Stimulated activated CD8-positive, alpha-beta memory T cell treated with anti-CD3 and anti-CD28 coated beads, Interleukin-7, amount 100 ng/mL, for 4 hours (primary cell): ENCODE measurements at places on chromosomes 12 and 14.
A peak's percentile ranks its signal among the peaks of the same experiment; 100 is the strongest.

GRCh38 chr12:112325622-112326207 lies 56.5 kb downstream of the HECTD4 start:
- no peak for DNase-seq

DNA sequence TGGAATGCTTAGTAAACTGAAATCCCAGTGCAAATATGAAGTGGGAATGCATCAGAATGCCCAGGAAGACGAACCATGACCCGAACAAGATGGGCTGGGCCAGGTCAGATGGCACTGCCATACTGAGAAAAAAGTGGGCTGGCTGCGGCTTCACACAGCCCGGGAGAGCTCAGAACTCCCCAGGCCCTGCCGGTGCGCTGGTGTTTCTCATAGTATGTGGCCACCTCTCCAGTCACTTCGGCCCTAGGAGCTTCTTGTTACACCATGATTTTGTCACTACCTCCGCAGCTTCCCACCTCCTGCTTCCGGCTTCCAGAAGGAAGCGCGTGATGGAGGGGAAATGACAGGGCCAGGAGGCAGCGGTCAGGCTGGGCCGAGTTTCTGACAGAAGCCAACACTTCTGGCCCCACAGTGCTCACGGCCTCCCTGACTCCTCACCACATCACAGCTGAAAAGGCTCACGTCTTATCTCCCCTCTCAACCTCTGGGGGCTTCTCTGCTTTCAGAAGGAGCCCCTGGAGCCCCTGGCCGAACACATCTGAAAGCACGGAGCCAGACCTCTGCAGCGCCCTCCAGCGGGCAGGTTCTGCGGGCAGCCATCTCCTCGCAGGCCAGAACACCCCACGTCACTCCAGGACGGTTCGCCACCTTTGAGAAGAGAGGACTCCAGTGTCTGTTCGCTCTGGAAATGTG lies 30.7 kb downstream of the DAD1 start:
- DNase-seq = peak; percentile 60

- no peak for DNase-seq
These were observed 237.8 kb upstream of the LRIG3 start for GRCh38 chr12:59158066-59158465.

DNA sequence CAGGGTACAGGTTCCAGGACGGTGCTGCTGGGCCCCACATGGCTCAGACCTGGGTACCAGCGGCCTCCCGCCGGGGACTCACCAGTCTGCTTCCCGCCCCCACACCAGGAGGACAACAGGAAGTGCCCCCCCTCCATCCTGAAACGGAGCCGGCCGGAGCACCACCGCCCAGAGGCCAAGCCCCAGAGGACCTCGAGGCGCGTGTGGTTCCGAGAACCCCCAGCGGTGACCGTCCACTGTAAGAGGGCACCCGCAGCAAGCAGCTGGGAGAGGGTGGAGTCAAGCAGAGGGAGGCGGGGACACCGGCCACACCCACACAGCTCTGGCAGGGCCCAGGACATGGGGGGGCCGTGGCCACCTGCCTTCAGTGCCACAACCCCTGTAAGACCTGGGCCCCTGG lies 8.1 kb downstream of the C14orf180 start:
- DNase-seq = no peak

DNA sequence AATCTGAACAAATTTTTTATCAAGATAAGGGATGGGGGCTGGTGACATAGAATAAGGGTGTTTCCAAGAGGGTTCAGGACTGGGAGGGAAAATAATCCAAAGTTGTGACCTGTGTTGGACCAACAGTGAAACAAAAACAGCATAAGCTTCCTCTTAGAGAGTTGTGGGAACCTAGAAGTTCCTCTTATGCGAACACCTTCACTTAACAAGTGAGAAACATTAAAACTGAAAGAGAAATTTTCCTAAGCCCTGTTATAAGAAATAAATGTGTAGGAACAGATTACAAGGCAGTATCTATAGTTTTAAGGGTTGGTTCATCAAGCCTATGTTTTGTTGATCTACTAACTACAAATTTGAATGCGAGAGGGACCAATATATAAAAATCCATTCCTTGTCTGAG lies 58.4 kb downstream of the LLPH start:
- DNase-seq = no peak

GRCh38 chr14:47153746-47154145 lies 502.2 kb upstream of the RPL10L start:
- DNase-seq = no peak

DNA sequence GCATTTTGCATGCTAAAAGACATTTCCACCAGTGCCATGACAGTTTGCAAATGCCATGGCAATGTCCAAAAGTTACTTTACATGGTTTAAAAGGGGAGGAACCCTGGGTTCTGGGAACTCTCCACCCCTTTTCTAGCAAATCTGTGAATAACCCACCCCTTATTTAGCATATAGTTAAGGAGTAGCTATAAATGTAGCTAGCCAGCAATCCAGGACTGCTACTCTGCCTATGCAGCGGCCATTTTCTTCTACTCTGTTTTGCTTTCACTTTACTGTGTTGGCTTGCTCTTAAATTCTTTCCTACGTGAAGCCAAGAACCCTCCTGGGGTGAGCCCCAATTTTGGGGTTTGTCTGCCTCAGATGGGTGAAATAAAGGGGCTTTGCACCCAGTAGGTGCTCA lies 141.0 kb downstream of the PTPN11 start:
- DNase-seq = no peak

GRCh38 chr14:77641534-77642341 lies 25.3 kb upstream of the SPTLC2 start:
- DNase-seq = peak; percentile 42

DNA sequence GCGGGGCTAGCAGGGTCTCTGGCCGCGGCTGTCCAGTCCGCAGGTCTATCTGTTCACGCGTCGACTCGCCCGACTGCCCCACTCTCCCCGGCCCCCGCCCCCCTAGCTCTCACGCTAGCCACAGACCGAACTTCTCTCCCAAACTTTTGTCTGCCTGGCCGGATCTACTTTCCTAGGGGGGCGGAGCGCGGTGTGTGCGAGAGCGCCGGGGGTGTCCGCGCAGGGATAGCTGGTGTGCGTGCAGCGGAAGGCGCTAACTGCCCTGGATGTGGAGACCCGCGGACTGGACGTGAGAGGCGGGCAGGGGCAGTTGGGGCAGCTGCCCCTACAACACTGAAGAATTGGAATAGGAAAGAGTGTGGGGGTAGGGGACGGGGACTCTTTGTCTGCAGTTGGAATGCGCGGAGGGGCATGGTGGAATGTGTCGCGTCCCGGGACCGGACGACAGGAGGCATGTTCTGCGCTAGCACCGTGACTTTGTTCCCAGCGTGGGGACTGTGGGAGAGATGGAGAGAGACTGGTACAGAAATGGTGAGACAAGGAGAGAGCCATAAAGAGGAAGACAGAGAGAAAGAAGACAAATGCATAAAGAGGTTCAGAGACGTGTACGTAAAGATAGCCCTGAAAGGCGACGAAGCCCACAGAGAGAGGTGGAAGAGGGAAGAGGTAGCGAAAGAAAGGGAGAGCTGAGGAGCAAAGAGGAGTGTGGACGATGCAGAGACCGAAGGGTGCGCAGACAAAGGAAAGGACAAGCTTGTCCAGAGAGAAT lies at the start of gene AJUBA:
Gene AJUBA, minus strand, starts transcription at position 75 of the 769 bp plus-strand sequence. CDS start 285 bp downstream, outside the sequence.
- peak; percentile 39 for DNase-seq

DNA sequence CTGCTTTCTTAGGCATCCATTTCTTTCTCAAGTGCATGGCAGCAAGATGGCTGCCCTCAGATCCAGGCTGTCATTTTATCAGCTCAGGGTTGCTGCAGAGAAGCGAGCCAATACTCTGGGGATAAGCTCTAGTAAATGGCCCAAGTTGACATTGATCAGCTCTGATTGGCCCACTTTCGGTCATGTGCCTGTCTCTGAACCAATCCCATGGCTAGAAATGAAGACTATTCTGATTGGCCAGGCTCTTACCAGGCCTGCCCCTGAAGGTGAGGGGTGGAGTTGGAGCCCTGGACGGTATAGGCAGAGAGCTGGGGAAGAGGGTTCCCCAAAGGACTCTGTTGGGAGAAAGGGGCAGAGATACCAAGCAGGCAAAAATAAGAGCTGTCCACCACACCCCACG lies 41.4 kb downstream of the MYO1H start:
- no peak for DNase-seq

DNA sequence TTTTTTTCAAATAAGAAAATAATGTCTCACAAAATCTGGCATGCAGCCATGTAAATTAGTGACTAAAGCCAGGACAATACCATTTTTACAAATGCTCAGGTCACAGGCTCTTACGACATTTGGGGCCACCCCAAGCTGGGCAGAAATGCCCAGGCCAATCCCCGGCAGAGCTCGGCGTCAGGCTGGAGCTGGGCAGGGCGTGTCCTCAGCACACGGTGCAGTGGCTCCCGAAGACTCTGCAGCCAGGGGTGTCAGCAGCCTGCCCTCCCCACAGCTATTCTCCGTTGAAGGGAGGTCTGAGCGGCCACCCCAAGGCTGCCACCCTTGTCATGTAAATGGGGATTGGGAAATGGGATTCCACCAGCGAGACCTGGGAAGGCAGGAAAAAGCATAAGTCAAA lies 158.6 kb downstream of the DICER1 start:
- no peak for DNase-seq

DNA sequence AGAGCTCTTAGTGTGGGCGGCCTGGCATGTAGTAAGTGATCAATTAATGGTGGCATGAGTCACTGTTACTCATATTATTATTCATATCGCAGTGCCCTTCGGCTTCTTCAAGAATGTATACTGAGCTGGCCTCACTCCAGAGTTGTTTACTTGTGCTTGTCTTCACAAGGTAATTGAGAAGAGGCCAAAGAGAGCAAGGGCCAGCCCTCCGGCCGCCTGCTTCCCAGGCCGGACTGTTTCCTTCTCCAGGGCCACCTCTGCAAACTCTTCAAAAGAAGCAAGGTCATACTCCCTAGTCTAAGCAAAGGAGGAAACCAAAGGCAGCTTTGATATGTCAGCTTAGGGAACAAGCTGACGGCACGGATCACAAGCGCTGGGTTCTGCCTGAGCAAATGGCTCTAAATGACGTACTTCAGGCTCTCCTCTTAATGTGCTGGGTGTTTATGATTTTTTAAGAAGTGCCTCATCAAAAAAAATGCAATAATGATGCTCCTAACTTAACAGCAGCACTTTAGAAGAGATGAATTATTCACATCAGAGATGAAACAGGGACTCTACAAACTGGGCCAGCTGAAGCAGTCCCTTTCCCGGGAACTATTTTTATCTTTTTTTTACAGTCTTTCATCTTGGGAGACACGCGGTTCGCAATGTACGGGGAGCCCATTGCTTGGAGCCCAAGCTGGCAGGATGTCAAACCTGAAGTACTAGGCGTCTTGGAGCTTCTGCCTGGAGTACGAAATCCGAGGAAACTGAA lies 65.6 kb upstream of the DLK1 start:
- DNase-seq = no peak

GRCh38 chr12:48999371-49000131 lies at the start of gene DDN:
Gene DDN, minus strand, starts transcription at chr12:48999375. Its CDS starts 88 bp downstream, at chr12:48999287.
- DNase-seq = peak; percentile 12

DNA sequence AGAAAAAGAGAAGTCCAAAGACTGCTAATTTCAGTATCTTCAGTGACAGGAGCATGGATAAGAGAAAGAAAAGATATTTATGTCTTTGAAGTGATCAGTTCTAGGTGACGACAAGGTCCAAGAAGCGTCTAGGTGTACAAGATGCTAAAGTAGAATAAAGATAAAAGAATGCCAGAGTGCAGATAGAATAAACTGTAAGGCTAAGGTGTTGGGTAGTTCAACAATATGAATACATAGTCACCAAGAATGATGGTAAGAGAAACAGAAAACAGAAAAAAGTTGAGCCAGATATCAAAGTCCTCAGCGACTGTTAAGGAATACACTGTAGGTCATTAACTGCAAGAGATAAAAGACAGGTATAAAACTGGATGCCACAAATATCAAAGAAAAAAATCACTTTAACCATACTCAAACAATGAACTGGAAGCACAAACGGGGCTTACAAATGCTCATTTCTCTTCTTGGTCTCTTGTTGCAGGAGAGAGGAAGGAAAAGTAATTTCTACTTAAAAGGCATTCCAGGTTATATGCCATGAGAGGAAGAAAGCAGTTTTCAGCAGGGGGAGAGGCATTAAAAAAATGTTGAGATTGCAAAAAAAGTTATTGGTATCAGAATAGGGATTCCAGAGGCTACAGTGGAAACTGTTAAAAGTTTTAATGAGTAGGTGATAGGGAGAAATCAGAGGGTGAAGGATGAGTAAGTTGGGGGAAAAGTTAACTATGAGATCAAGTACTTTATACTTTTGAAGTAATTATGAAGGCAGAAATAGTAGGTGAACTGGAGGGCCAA lies 121.5 kb downstream of the CEP83 start:
- DNase-seq = no peak

- no peak for DNase-seq
These were observed 662 bp downstream of the EPS8 start for GRCh38 chr12:15788233-15789219.

DNA sequence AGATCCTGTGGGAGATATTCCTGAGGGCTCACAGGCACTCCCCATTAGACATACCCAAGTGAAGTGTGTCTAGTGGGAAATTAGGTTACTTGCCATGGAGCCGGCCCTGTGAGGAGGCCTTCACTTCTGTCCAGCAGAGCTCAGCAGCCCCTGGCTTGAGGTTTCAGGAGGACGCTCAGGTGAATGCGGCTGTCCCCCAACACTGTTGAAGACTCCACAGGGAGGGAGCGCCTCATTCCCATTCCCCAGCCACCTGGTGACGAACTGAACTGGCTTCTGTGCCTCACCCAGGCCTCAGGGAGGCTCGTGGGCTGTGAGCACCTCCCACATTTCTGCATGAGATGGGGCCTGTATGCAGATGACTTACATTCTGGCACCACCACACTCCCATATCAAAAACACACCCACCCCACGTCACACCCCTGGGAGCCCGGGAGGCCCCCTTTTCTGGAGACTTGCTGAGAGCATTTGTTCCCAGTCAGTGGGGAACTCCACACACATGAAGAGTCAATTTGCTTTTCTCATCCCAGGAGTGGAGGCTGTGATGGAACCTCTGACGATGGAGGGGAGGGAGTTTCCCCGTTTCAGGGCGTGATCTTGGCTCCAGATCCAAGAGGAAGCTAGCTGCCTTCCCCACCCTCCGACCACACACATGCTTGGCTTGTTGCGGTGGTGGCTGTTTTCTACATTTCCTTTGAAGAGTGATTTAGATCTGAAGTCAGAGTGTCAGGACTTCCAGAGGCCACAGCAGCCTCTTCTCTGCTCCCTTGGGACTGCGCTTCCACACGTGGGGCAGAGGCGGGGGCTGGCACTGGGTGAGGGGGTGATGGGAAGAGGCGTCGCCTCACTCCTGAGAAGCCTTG lies 120.7 kb downstream of the ADGRD1 start:
- no peak for DNase-seq

GRCh38 chr14:91249841-91250616 lies 5.5 kb upstream of the GPR68 start:
- no peak for DNase-seq

- DNase-seq = no peak
These were observed 49.2 kb downstream of the GALNT4 start for GRCh38 chr12:89475203-89475990.

DNA sequence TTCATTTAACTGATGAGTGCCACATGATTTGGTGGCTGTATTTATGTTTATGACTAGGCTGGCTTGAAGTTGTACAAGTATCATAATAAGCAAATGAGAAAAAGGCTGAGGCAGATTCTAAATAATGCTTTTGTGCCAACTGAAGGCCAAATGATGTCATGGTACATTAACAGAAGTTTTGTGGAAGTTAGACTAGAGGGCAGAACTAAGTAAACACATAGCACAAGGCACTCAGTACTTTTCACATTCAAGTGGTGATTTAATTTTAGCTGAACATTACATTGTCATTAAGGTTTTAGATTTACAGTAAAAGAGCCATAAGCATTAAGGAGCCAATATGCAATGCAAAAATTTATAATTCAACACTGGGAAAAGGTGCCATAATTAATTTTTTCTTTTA lies 21.1 kb downstream of the PPP1CC start:
- DNase-seq = no peak
